ENCODE measurements at places on chromosomes 7 and 10.

GRCh38 chr7:105975770-105976417, 12.8 kb downstream of the CDHR3 start:
- DNase-seq: no peak

GRCh38 chr10:111446966-111447365, 370.1 kb downstream of the ADRA2A start:
- no peak for DNase-seq

DNA sequence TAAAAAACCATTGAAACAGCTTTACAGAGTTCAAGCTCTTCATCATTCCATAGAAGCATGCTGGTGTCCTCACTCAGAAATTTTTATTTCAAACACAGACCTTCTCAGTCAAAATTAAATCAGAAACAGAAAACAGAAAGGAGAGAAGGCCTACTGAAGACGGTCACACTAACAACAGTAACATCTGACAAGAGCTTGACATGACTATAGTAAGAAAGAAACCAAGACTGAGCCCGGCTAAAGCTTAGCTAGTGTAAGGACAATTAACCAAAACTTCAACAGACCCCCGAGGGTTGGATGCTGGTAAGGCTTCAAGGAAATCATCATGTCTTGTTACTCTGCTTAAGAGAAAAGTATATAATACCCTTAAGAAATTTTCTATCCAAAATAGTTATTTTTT, 38.6 kb downstream of the MTPN start:
- no peak for DNase-seq

- no peak for DNase-seq
Measured at GRCh38 chr10:118926441-118926840, 103.1 kb upstream of the NANOS1 start.

DNA sequence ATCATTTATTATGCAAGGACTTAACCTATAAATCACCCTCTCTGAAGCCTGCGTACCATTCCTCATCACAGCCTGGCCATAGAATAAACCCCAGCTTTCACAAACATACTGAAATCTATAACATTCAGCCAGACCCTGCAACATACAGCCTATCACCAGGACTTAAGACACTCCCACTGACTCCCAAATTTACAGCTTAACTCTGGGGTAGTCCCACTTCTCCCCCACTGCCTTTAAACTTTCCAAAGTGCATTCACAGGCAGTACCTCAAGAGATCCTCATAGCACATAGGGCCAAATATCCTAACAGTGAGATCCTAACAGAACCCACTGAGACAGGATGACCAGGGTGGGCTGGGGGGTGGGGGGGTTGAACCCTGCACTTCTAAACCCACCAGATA, 3.5 kb downstream of the LDB1 start:
- no peak for DNase-seq

DNA sequence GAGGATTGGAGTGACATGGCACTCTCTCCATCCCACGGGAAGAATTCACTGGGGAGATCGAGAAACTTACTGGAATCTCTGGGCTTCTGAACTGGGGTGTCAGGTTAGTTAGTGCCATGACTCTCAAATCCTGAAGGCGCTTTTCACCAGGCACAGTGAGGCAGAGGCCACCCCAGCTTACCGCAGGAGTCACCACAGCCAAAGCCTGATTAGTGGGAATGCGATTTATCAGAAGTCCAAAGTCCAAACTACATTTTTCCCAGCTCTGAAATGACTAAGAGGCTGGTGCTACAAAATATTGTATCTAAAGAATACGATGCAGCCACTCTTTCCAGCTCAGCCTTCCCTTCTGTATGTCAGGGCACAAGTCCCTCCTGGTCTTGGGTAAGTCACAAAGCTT, 334.8 kb upstream of the SHH start:
- DNase-seq: no peak

DNA sequence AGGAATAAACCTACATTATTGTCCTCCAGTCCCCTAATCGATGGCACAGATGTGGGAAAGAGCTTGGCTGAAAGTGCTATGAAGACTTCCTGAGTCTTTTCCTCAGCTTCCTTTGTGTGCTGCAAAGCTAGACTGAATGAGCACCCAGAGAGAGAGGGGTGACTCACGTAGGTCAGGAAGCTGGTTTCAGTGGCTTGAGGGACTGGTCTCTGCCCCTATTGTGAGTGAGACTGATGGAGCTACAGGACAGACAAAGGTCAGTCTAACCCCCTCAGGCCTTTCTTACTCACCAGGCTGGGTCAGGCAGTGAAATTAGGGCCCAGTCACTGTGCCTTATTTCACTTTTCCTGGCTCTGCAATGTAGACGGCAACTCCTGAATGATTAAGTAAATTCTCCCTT, 171.1 kb upstream of the GRB10 start:
- DNase-seq: no peak

- DNase-seq: no peak
Measured at GRCh38 chr7:40303996-40304395, 169.2 kb downstream of the SUGCT start.

DNA sequence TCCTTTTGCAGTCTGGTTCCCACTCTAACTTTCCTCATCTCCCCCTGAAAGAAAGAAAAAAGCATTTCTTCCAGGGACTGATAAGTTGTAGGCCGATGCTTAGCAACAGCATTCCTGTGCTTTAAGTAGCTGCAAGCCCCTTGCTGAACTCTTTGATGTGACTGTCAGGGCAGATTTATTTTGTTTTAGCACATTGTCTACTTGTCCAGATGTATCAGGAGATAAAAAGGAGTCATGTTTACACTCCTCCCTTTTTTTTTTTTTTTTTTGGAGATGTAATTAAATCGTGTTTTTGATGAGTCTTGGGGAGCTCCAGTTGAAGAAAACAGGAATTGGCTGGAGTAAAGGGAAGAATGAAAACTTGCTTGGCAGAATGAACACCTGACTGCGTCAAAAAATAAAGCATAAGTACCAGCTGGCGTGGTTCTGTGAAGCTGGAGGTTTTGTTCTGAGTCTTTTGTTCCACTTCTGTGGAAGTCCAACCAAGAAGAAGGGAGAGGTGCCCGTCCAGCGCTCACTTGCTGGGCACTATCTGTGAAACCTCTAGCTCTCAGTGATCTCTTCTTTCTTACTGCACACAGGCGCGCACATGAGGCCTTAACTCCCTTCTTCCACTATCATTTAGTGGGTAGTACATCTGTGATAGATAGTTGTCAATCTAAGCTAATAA, 871.7 kb downstream of the LRMDA start:
- no peak for DNase-seq

GRCh38 chr7:117116211-117116610, 162.9 kb downstream of the ST7 start:
- DNase-seq: peak; percentile 90

- no peak for DNase-seq
Measured at GRCh38 chr7:111985798-111986197, 220.4 kb downstream of the DOCK4 start.

DNA sequence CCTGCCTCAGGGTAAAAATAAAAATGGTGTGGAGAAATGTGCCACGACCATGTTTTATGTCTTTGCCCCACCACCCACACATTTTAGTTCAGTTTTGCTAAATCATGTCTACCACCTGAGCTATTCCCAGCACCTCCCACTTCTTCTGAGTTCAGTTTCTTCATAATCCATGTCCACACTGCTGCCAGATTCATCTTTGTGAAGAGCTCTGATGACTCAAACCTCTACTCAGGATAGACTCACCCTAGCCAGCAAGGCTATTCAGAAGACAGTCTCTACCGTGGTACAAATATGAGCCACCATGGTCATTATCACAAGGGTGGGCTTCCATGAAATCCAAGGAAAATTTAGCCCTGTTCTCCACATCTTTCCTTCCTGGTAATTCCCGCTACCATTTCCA, 231.1 kb upstream of the PRKCQ start:
- no peak for DNase-seq

DNA sequence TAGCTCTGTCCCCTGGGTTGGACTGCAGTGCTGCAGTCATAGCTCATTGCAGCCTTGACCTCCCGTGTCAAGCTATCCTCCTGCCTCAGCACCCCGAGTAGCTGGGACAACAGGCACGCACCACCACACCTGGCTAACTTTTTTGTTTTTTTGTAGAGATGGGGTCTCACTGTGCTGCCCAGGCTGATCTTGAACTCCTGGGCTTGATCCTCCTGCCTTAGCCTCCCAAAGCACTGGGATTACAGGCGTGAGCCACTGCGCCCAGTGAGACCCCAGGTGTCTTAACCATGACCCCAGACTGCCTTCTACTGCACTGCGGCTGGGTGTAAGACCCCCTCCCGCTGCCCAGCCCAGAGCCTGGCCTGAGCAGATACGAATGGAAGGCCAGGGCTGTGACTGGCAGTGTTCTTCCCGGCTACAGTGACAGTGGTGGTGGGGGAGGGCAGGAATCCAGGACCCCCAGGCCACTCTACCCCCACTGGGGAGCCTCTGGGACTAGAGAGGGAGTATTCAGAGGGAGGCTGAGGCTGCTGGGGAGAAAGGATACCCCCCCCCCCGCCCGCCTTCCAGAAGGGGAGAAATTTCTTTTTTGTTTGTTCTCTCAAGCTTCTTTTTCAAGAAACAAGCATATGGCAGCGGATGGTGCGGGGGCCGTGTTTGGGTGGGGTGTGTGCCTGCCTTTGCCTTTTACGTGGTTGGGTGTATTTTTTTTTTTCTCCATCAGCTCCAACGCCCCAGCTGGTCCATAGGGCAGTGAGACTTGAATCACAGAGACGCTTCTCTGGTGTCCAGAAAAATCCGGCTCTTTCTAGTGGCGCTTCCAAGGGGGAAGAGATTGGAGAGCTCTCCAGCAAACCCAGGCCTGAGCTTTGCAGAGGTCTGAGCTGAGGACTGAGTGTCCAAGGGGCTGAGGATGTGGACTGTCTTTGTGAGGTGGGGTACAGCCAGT, 36.6 kb downstream of the GTF2IRD1 start:
- DNase-seq: no peak

- no peak for DNase-seq
Measured at GRCh38 chr10:112005044-112005443, 178.5 kb downstream of the GPAM start.

DNA sequence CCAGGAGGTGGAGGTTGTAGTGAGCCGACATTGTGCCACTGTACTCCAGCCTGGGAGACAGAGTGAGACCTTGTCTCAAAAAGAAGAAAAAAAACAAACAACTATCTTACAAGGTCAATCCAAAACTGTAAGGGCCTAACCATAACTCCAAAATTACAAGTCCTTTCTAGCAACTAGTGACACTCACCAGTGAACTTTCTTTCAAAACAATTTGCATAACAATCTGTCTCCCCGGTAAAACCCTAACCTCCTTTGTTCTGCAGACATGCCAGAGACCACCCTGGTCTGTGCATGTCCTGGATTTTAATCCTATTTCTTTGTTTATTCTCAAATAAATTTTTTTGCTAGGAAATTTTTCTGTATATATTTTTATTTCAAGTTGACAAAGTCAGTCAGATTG, 68.1 kb downstream of the EXOC6 start:
- no peak for DNase-seq

- no peak for DNase-seq
Measured at GRCh38 chr10:56181607-56182006, 179.5 kb downstream of the ZWINT start.

DNA sequence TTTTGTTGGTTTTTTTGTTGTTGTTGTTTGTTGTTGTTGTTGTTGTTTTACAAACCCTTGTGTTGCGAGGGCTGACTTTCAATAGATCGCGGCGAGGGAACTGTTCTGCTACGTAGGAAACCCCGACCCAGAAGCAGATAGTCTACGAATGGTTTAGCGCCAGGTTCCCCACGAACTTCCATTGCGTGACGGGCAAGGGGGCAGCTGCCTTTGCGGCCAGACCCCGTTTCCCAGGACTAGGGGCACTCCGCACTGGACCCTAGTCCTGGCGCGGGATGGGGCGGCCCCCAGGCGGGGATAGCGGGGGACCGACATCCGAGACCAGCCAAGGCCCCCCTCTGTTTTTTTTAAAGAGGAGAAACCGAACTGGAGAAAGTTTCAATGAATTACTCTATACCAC, 119.6 kb downstream of the LRRTM3 start:
- no peak for DNase-seq

Measured in cerebellar cortex (tissue), 1 donor.